Stimulated activated naive CD4-positive, alpha-beta T cell treated with Interleukin-2 at 50 U/mL for 16 hours (primary cell): ENCODE measurements at places on chromosomes 3 and 15.

DNA sequence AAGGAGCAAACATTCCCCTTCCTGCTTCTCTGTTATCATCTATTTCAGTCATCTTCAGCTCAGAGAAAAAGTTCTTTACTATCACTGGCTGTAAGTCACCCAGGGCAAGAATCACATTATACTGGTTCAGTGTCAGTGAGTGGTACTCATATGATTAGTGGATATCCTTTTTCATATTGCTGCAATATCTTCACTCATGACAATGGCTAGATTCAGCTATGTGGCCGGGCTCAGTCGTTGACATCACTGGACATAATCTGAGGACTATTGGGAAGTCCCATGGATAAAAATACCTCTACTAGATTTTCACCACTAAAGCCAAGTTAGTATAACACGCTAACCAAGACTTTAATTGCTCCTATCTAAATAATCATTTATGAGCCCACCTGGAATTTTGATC is 91.3 kb upstream of the UBE2E2 start:
- DNase-seq = no peak

- DNase-seq = no peak
These were observed 52.6 kb upstream of the DUT start for GRCh38 chr15:48278666-48279065.

DNA sequence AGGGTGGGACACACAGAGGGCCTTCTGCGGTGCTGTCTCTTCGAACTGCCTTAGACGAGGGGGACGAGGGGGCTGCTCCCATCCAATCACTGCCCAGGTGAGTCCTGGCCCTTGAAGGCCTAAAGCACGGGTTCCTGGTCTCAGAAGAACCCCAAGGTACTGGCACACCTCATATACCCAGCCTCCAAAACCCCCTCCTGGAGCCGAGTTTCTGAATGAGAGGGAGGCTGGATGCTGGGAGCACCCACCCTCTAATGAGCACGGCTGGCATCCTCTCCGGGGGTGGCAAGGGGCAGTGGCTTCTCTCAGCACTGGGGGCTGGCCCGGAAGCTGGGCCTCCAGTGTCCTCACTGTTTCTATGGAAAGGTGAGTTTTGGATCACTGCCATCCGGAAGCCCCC is 165.6 kb downstream of the LRRK1 start:
- DNase-seq = no peak

GRCh38 chr3:148604270-148605085 is 93.2 kb upstream of the AGTR1 start:
- no peak for DNase-seq

DNA sequence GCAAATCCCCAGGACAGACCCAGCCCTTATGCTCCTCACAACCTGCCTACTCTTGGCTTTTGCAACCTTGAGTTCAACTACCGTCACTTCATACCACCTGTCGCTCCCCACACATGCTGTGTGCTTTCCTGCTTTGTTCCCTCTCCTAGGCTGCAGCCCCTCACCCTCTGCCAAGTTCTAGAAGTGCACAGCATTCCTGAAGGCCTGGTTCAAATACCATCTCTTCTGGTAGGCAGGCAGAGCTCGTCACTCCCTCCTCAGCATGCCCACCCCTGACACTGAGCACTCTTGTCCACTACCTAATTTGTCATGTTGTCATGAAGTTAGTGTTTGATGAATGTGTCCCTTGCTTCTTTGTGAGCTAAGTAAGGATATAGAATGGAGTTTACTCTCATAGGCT is 129.6 kb downstream of the SEMA6D start:
- no peak for DNase-seq

DNA sequence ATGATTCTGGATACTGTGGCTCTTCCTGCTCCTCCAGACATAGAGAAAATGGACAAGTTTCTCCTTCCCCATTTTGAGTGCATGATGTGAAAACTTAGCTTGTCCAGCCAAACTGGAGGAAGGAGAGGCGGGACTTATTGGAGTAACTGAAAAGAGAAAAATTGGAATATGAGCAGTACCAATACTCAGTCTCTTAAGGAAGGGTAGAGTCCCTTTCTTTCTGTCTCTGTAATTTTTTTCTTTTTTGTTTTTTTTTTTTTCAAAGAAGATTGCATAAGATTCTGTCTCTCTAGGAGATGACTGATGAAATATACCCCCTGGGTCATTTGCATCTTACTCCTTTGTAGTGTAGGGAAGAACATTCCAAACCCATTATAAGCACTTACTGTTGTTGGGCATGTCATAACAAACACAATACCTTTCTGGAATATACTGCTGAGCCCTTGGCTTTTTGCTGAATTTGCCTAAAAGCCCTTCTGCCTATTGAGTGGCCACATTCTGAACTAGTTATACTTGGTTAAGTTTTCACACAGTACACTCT is 498.1 kb upstream of the TPRG1 start:
- DNase-seq = no peak

GRCh38 chr3:134803051-134803505 is 8.0 kb downstream of the EPHB1 start:
- DNase-seq = no peak

- no peak for DNase-seq
These were observed 13.4 kb downstream of the APBA2 start for GRCh38 chr15:28899061-28899738.

DNA sequence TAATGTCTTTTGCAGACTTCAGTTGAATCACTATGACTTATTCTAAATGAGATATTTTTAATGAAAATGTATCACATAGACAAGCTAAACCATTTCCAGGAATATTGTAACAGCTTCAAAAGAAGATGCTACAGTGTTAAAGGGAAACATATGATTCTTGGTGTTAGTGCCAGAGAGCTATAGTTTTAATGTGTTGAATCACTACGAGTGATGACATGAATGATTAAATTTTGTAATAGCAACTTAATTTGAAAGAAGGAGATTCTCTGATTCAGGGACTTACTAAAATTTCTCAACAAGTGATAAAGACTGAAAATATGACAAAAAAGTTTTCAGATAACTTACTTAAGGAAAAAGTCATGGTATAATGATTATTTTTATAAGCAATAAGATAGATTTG is 267.3 kb upstream of the SLITRK3 start:
- DNase-seq = no peak

DNA sequence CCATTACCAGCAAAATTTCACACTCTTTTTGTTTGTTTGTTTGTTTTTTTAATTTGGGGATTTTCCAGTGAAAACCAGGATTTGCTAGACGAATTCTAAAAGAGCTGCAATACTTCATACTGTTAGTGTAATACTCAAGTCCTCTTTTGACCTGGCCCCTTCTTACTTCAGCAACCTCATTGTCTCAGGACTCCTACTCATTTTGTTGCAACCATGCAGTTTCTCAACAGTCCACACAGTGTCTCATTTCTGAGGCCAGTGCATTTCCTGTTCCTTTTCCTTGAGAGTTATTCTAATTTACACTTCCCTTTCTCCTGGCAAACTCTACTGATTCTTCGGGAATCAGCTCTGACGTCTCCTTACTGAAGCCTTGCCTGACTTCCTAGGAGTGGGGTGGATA is 35.6 kb downstream of the NSUN3 start:
- no peak for DNase-seq

- DNase-seq = no peak
These were observed 861.6 kb upstream of the DPPA4 start for GRCh38 chr3:110198717-110199587.

DNA sequence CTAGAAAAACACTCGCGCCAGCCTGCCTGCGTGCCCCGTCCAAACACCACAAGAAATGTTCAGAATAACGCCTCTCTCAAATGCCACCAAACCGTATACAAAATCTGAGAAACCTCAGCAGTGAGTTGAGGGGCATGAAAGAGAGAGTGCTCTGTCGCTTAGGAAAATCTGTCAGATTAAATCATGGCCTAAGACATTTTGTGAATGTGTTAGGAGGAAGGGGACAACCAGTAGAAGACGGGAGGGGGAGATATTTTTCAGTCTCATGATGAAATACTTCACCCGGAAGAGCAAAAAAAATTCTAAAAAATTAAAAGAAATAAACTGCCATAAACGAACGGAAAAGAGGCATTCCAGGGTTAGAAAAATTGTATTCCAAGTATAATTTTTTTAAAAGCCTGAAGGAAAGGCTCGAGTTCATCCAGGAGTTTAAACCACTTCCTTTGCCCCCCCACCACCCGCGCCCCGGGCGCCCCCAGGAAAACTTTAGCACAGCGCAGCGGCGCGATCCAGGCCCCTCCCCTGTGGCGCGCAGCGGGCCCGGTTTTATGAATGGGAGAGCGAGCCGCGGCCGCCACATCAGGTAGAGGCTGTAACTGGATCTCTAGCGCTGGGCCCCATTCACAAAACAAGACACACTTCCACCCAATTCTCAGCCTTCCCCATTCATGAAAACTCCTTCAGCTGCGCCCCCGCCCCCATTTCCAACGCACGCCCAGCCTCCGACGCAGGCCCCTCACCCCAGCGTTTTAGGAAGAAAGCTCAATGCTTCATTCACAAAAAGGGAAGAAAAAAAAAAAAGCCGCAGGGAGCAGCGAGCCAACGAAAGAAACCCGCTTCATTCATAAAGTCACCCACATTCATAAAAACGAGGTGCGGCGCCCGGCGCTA is 1.4 kb downstream of the ETV5 start:
- peak; percentile 12 for DNase-seq

DNA sequence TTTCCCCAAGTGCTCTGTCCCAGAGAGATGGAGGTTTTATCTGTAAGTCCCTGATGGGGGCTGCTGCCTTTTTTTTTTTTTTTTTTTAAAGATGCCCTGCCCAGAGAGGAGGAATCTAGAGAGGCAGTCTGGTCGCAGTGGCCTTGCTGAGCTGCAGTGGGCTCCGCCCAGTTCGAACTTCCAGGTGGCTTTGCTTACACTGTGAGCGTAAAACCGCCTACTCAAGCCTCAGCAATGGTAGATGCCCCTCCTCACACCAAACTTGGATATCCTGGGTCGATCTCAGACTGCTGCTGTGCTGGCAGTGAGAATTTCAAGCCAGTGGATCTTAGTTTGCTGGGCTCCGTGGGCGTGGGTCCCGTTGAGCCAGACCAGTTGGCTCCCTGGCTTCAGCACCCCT is 51.6 kb downstream of the SLC2A2 start:
- DNase-seq = no peak

DNA sequence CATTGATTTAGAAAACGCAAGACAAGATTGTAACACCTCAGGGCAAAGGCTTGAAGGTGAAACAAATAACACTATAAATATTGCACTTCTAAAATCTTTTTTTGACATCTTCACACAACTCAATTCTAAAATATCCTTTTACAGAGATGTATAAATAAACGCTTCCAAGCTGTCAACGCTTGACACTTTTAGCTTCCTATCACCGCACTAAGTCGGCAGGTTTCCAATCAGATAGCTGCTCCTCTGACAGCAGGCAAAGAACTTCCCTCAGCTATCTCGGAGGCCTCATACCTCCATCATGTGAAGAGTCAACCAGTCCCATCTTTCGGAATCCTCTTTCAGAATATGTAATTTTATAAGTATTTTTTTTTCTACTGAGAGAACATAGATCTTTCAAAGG is 71.0 kb downstream of the PCOLCE2 start:
- no peak for DNase-seq

DNA sequence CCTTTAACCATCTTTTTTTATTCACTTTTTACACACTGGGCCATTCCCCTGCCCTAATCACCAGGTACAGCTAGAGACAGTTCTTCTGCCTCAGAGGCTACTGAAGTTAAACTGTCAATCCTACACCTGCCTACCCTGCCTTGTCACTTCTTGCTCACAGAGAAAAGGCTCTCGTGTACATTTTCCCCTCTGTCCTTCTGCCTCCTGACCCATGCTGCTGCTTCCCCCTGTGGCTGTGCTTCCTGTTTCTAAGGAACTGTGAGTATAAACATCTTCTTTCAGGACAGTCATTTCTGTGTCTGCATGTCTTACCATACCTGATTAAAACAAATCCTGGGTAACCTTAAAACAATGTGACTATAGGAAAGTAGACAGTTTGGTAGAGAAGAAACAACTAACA is 236.4 kb upstream of the MRPL3 start:
- DNase-seq = no peak

GRCh38 chr3:127647166-127647844 is 18.3 kb downstream of the PODXL2 start:
- DNase-seq = no peak

GRCh38 chr3:49747792-49748480 is 24.2 kb upstream of the GMPPB start:
- DNase-seq = no peak

DNA sequence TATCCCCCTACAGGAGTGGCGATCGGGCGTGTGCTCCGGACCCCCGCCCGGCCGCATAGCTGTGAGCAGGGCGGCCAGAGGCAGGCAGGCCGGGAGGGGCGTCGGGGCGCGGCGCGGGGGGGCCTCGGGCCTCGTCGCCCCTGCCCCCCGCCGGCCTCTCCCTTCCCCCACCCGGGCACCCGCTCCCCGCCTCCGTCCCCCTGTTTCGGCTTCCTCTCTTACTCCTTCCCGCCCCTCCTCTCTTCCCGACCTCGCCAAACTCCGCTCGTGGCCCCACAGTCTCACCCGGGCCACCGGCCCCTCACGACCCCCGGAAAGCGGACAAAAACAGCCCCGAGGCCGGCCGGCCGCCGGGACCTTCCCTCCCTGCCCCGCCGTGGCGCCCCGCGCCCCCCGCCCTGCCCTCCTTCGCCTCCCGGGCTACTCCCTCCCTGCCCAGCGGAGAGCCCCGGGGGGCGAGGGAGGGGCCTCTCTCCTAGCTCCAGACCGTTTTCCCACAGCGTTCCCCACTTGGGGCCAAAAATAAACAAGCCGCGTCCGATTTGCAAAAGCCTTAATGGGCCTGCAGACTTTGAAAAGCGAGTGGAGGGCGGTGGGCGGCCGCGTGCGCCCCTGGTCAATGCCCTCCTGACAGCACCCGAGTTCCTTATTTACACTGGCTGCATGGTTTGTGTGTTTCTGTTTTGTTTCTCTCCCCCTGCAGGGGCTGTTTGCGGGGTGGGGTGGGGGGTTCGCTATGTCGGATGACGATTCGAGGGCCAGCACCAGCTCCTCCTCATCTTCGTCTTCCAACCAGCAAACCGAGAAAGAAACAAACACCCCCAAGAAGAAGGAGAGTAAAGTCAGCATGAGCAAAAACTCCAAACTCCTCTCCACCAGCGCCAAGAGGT is 1.0 kb downstream of the UBE2E1 start:
- DNase-seq = no peak

DNA sequence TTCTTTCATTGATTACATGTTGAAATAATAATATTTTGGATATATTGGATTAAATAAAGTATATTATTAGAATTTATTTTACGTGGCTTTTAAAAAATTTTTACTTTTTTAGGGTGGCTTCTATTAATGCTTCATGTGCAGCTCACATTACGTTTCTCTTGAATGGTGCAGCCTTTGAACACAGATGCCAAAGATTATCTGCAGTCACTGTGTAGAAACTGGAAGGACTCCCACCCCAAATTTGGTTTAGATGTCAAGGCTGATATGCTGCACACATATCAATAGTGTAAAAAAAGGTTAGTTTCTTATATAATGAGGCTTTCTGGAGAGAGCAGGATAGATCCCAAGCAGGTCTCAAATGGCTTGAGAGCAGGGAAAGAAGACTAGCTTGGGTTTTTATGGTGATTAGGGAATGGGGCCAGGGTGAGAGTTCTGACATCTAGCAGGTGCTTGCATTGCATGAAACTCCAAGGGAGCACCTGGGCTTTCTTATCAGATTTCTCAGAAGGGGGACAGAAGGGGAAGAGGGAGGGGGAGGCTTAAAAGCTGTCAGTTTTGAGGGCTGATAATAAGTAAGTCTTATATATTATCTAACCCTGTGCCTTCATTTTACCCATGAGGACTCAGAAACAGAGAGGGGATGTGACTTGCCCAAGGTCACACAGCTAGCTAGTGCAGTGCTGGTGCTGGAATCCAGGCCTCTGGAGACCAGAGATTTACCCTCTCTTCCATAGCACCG is 89.6 kb downstream of the CHST2 start:
- DNase-seq = no peak

GRCh38 chr15:75454471-75455378 is 3.2 kb upstream of the SIN3A start:
- DNase-seq = peak; percentile 83
